ENCODE measurements at places on chromosomes 11 and 22.
A peak's percentile ranks its signal among the peaks of the same experiment; 100 is the strongest.

DNA sequence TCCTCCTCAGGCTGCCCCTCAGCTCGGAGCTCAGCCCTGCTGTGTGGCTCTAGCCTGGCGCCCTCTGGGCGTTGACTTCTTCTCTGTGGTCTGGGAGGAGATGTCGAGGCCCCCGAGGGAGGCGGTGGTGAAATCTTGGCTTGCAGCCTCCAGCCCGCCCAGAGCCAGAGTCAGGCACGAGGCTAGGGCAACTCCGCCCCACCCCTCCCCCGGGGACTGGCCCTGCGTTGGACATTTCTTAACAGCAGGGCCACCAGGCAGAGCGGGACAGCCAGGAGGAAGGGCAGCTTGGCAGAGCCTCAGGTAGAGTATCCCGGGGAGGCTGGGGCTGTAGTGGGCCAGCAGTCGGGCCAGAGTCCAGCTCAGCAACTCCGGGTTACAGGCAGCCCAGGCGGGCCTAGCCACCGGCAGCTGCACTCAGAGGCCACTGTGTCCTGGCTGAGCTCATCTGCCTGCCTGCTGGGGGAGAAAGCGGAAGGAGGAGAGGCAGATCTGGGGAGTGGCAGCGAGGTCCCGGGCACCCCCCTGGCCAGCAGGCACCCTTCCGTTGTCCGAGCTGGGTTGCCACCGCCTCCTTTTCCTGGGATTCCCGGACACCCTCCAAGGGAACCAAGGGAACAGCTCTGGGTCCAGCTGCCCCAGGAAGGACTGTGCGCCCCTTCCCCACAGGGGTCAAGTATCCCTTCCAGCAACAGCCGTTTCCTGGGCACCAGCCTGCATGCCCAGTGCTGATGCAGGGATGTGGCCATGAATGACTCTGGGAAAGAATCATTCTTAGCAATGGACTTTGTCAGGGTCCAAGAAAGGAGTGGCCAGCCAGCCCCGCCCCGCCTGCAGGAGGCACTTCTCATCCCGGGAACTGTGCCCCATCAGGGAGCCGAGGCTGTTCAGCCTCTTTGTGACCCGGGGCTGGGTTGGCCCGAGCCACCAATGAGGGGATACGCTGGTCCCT lies at the start of gene ALDH3B1:
Gene ALDH3B1 (plus strand): TSS at position 238 of the 952 bp plus-strand sequence. CDS start 4,971 bp downstream, outside the sequence.
- DNase-seq, result no peak

- no peak for DNase-seq
Measured at GRCh38 chr11:82828472-82828871, 71.8 kb downstream of the PRCP start.

DNA sequence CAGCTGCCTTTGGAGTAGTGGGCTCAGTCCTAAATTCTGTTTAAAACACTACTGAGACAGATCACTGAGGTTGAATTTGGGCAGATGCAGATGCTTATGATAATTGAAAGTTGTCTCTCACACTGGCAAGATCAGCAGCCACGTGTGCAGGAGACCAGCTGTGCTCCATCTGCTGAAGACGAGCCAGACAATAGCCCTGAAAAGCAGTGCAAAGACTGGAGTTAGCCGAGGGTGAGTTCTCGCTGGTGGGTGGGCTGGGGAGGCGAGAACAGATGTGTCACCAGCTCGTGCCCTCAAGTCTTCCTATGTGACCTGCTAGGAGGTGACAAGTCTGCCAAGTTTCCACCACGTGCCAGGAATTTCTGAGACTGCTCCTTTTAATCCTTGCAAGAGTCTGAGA lies 661.3 kb upstream of the B3GAT1 start:
- no peak for DNase-seq

GRCh38 chr22:43208703-43209522 lies 22.0 kb upstream of the TTLL12 start:
- DNase-seq, result no peak

- DNase-seq, result no peak
Measured at GRCh38 chr11:3217818-3218482, 663 bp downstream of the MRGPRG start.

- DNase-seq, result no peak
Measured at GRCh38 chr11:36265793-36266628, 23.2 kb downstream of the COMMD9 start.

DNA sequence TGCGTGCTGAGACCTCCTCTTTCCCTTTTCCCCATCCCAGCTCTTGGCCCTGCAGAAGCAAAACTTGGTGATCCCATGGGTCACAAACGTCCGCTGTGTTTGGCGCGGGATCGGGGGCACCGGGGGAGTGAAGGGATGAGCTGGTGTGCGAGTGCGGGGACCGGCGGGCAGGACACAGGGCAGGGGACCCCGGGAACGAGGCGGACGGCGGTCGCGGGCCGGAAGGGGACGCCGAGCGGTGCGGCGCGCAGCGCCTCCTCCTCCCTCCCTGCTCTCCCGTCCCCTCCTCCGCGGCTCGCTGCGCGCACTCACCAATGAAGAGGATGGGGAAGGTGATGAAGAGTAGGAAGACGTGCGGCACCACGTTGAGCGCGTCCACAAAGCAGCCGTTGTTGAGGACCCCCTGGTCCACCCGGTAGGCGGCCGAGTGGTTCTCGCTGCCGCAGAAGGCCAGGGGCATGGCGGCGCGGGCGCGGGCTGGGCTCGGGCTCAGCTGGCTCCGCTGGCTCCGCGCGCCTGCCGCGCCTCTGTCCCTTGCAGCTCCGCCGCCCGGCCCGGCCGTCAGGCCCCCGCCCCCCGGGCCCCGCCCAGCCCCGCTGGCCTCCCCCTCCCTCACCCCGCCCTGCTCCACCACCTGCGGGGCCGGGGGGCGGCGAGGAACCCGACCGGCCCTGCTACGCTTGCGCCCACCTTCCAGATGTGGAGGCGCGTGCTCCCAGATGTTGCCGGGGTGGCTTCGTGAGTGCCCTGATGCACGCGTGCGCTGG lies at the start of gene ABCC8:
Gene ABCC8 (minus strand): TSS at position 529 of the 767 bp plus-strand sequence. CDS start 69 bp downstream, at position 460.
- no peak for DNase-seq

DNA sequence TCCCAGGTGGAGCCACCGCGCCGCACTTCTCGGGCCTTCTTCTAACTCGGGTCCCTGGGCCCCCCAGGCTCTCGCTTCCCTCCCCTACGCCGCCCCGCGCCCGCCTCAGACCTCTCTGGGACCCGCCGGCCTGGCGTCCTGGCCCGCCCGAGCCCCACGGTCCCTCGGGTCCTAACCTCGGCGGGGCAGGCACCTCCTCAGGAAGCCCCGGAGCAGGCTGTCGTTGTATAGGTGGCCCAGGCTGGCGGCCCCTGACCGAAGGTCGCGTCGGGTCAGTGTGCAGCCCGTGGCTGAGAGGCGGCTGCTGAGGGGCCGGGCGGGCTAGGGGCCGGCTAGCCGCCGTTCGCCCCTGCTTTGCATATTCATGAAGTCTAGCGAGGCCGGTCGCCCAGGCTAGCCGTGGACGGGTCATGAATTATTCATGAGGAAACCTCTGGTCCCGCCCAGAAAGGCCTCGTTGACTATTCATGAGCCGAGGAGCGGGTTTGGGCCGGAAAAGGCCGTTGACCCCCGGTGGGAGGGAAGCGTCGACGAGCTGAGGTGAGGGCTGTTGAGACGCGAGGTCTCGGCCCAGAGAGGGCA lies at the start of gene HORMAD2:
Gene HORMAD2 (plus strand): TSS at position 513 of the 582 bp plus-strand sequence. CDS start 13,489 bp downstream, outside the sequence.
- no peak for DNase-seq

- DNase-seq, result no peak
Measured at GRCh38 chr11:92846491-92847125, 122.8 kb upstream of the MTNR1B start.

DNA sequence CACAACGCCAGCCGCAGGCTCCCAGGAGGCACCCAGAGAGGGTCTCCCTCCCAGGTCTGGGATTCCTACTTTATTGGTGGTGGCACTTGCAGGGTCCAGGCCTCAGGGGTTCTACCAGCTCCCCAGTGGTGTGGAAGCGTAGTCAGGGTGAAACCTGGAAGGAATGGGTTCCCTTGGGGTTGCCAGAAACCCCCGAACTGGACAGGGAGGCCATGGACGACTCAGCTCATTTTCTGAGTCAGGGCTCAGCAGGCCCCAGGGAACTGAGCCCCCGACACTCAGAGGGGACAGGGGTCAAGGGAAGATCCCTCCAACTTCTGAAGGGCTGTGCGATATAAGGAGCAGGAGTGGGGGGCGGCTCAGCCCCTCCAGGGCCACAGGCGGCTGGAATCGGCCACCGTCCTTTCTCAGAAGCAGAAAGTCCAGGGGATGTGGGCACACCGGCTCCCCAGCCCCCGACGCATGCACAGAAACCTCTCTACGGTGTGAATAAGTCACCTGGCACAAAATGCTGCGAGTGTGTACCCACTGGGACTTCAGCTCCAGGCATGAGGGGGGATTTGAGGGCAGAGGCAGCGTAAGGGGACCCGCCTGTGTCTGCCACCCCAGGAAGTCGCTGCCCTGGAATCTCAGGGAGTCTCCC lies 25.1 kb downstream of the MRGPRG start:
- DNase-seq, result no peak

- no peak for DNase-seq
Measured at GRCh38 chr11:104011044-104011443, 25.4 kb upstream of the DDI1 start.

DNA sequence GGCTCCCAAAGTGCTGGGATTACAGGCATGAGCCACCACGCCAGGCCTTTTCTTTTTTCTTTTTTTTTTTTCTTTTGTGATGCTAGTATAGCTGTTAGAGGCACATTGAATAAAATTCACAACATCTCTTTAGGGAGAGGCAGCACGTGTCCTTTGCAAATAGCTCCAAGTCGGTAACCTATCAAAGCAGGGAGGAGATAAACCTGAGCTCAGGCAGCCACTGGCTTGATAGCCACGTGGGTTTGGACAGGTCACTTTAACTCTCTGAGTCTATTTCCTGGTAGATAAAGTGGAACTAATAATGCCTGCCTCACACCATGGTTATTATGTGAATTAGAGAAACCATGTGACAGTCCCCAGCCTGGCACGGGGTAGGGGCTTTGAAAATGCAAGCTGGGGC lies 43.1 kb upstream of the ATXN10 start:
- DNase-seq, result no peak

GRCh38 chr22:47209547-47210023 lies 447.1 kb downstream of the TBC1D22A start:
- DNase-seq, result no peak

GRCh38 chr11:36222831-36223635 lies 66.2 kb downstream of the COMMD9 start:
- DNase-seq, result no peak

- peak; percentile 77 for DNase-seq
Measured at GRCh38 chr22:37229805-37230672, 14.0 kb downstream of the RAC2 start.

GRCh38 chr11:113242060-113242459 lies 72.3 kb upstream of the TTC12 start:
- no peak for DNase-seq

DNA sequence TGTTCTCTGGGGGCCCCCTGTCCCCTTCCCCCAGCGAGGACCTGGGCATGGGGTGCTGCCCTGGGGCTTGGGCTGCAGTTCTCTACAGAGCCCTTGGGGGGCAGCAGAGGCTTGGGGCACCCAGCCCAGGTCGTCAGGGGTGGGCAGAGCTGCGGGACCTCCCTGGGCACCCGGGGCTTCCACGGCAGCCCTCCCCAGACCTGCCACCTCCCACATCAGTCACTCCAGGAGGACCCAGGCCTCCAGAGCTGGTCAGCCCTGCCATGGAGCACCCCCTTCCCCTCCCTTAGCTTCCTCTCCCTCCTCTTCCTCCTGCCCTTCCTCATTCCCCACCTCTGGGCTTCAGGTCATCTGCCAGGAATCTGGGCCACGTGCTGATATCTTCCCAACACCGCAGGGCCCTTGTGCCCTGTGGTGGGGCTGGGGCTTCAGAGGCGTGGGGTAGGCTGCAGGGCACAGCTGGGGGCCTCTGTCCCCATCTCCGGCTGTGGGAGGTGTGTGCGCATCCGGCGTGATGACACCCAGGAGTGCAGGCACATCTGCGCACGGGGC lies 5.8 kb downstream of the TSPAN4 start:
- peak; percentile 48 for DNase-seq

DNA sequence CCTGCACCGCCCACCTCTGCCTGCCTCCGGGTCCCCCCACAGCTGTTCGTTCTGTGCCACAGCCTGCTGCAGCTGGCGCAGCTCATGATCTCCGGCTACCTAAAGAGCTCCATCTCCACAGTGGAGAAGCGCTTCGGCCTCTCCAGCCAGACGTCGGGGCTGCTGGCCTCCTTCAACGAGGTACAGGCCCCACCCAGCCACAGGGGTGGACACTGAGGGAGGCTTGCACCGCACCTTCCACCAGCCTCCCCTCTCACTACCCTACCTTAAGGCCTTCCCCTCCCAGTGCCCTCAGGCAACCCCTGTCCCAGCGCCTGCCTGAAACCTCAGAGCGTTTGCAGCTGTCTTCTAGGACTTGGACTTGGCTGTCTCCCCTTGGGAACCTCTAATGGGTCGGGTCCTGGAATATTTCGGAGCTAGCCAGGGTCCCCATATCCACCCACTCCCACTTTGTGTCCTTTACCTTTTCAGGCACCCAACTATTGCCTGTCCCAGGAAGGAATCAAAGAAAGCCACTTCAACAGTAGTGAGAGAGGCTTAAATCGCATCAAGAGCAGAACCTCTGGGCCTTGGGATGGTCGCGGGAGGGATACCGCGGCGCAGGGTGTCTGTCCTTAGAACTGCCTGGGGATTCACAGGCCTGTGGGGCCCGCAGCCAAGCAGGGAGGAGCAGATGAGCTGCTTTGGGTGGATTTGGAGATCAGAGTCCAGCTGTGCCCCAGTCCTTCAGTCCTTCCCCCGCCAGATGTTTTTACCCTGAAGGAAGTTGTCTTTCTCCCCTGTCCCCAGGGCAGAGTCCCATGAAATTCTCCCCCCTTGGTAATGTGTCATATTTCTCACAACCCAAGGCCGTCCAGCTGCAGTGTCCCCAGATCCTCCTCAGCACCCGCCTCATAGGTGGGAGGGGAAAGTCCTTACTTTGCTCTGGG lies 13.3 kb downstream of the SLCO2B1 start:
- no peak for DNase-seq

DNA sequence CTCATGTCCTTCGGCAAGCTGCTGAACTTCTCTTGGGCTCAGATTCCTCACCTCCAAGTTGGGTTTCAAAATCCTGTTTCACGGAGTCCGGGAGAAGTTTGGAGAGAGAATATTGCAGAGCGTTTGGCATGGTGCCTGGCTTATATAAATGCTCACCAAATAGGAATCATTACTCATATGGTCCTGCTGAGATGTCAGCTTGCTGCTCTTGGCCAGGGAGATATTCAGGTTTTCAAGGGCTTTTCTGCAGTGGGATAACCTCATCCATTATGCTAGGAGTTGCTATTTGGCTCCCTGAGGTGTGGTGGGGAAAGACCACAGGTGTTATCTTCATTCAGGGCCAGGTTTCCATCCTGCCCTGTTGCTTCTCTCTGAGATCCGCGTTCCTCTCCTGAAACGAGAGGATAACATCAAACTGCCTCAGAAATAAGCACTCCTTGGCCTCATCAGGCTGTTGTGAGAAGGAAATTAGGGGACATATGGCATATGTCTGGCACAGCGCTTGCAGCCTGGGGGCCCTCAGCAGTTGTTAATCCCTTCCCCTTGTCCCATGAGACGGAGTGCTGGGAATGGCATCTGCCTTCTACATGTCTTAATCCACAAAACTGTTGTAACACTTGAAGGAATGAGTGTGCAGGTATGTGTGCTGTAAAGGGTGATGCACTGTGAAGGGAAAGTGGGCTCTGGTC lies 29.9 kb upstream of the ACER3 start:
- no peak for DNase-seq

GRCh38 chr11:9962722-9963121 lies 298.8 kb downstream of the SWAP70 start:
- DNase-seq, result no peak

Data from stimulated activated CD8-positive, alpha-beta memory T cell treated with anti-CD3 and anti-CD28 coated beads, Interleukin-7, amount 100 ng/mL, for 1 hour (primary cell).